ENCODE measurements at places on chromosomes 13 and 19.

DNA sequence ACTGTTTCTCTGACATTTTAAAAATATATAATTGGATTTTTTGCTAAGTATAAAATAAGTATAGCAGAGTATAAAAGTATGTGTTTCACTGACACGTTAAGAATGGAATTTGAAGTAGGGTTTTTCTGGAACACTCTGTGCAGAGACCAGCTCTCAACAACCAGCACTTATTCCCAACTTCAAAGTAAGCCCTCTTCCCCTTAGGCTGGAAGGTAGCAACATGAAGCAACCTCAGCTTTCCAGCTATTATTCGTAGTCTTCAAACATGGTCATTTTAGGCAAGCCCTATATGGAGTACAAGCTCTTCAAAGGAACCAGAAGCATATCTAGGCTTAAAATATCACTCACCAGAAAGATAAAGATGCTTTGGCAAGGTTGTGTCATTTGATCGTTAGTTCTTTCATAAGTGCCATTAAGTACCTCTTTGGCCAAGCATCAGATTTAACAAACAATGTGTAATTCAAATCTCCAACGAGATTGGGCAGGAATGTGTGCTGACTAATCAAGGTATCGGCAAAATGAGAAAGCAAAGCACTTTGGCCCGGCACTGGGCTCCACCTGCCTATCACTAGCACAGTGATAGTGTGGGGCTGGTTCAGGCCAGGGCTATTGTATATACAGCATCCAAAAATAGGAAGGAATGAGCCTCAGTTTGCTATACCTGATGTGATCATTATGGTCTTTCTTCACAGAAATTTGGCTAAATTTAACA lies 95.9 kb upstream of the FREM2 start:
- no peak for DNase-seq

DNA sequence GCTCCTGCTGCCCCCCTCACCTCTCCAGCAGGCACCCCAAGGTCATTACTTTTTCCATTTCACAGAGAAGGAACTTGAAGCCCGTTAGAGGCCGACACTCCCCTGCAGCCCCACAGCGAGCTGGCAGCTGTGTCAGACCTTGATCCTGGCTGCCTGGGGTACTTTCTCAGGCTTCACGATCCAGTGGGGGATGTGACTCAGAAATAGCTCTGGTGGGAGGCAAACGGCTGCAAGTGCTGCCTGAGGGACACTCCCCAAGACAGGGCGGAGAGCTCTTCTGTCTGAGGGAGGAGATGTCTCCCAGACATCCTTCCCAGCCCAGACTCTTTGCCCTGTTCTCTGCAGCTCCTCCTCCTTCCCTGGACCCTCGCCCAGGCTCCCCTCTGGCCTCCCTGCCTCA lies 4.8 kb downstream of the TSKS start:
- peak; percentile 87 for DNase-seq

DNA sequence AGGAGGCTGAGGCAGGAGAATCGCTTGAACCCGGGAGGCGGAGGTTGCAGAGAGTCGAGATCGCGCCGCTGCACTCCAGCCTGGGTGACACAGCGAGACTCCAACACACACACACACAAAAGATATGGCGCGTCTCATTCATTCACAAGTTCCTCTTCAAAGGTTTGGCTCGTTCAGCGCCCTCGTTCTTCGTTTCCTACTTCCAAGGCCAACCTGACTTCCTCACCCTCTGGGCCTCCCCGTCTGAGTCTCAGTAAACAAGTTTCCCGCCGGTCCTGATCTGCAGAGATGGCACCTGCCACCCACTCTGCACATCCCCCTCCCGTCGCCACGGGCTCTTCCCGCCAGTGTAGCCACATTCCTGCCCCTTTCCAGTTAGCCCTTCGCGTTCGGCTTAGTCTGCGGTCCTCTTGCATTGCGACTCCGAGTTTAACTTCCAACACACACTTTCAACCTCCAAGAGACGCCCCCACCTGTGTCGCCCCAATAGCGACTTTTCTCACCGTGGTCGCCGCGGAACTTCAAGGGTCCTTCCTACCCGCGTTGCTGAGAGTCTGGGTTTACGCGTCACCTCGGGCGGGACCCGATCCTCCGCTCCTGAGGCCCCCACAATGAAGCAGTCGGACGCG lies 1.3 kb upstream of the BSG start:
- peak; percentile 74 for DNase-seq

- no peak for DNase-seq
Measured at GRCh38 chr19:1307320-1307719, 21.6 kb downstream of the EFNA2 start.

DNA sequence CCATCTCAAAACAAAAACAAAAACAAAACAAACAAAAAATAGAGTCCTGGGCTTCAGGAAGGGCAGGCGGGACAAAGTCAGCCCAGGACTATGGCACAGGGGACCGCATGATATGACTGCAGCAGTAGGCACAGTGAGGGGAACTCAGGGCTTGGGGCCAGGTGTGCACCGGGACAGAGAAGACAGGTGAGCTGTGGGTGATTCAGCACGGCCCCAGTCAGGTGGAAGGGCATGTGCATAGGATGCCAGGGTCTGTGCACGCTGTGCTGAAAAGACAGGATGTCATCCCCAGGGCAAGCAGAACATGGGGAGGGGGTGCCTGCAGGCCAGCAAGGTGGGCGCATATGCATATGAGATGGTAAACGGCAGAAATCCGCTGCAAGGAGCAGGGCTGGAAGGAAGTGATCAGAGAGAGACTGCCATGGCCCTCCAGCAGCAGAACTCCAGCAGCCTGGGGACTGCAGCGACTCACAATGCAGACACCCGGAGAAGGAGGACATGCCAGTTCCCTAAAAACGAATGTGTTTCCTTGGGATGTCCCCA lies 15.0 kb downstream of the EPS15L1 start:
- no peak for DNase-seq
